ENCODE measurements at places on chromosomes 3 and 15. TPM values are rescaled to one million over a fixed set of nuclear protein-coding genes. Genes with fewer than 3 reads are reported as not detected.
A peak's percentile ranks its signal among the peaks of the same experiment; 100 is the strongest.

GABRA5 gene
- total RNA-seq: not detected

NKTR gene
- total RNA-seq: 167 TPM

KLHL40 gene
- not detected for total RNA-seq

DNA sequence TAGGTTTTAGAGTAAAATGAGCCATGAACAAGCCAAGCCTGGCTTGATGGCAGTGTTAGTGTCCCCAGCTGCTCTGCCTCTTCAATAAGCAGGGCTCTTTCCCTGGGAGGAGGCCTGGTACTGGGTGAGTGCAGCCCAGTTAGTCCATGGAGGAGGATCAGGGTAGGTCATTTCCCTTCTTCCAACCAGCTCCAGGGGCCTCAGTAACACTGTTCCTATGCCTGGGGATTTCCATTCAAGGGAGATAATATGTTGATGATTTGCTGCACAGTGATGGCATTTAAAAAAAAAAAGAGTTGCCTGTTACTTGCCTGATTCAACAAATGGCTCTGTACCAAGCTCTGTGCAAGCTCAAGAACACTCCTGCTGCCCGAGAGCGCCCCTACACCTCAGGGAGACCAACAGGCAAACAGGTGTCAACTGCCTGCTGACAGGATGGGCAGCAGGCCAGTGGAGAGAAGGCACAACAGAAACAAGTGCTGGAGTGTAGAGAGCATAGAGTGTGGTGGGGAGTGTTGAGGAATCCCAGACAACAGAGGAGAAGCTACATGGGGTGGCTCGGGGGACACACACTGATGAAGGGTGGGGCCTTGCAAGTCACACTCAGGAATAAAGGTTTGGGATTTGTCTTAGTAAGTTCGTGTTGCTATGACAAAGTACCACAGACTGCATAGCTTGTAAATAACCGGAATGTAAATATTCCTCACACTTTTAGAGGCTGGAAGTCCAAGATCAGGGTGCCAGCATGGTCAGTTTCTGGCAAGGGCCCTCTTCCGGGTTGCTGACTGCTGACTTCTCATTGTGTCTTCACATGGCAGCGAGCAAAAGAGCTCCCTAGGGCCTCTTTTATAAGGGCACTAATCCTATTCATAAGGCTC lies 78.6 kb upstream of the PXYLP1 start:
- DNase-seq: no peak

DNA sequence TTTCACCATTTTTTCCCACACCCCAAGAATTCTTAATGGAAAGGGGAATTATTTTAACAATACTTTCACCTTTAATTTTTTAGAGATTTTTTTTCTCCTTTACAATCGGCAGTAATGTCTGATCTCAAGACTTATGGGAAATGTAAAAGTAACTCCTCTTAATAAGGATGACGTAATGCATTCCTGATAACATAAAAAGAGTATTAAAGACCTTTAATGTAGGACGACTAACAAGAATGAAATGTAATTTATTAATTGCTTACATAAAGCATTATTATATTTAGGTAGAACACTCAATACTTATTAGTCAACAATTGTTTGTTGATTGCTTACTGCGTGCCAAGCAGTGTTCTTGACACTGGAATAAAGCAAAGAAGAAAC lies 416.8 kb upstream of the NAALADL2 start:
- no peak for DNase-seq

DNA sequence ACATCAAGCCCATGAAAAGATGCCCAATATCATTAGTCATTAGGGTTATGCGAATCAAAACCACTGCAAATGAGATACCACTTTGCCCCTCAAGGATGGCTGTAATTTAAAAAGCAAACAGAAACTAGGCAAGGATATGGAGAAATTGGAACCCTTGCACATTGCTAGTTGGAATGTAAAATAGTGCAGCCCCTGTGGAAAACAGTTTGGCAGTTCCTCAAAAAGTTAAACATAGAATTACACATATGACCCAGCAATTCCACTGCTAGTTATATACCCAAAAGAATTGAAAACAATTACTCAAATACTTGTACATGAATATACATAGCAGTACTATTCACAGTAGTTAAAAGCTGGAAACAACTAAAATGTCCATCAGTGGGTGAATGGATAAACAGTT lies 186.8 kb upstream of the CGNL1 start:
- DNase-seq: peak; percentile 26

LIPH gene
- total RNA-seq: 4.3 TPM

Data from stomach (tissue), 19 donors.